NCI-H2081 treated with DMSO at 0.1 percent for 48 hours (cell line): ENCODE measurements at places on chromosomes 7 and 10.
A peak's percentile ranks its signal among the peaks of the same experiment; 100 is the strongest.

DNA sequence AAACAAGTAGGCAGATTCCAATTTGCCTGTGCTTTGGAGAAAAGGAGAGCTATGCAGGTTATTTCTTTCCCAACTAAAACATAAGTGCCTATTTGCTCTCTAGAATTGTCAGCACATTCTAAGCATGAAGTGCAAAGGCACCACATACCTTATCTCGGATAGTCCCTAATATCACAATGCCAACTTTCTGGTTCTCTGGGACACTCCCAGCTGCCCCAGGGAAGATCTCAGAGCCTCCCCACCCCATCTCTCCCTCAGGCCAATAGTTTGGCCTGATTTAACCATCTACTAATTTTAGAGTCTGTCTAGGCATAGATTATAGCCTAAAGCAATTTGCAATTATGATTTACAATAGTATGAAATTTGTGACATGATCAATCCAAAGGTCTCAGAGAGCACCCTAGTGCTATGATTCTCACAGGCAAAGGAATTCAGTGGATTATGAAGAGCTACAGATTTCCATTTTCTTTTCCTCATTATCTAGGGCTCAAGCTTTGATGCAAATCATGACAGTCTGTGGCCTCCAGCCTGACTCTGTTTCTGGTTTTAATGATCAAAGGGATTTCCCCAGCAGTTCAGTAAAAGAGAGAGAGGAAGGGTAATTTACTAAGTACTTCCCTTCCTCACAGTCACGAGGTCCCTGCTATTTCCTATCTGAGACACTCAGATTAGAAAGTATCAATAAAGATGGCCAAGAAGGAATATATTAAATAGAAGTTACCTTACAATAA lies 29.0 kb upstream of the IL6 start:
- DNase-seq, result no peak

DNA sequence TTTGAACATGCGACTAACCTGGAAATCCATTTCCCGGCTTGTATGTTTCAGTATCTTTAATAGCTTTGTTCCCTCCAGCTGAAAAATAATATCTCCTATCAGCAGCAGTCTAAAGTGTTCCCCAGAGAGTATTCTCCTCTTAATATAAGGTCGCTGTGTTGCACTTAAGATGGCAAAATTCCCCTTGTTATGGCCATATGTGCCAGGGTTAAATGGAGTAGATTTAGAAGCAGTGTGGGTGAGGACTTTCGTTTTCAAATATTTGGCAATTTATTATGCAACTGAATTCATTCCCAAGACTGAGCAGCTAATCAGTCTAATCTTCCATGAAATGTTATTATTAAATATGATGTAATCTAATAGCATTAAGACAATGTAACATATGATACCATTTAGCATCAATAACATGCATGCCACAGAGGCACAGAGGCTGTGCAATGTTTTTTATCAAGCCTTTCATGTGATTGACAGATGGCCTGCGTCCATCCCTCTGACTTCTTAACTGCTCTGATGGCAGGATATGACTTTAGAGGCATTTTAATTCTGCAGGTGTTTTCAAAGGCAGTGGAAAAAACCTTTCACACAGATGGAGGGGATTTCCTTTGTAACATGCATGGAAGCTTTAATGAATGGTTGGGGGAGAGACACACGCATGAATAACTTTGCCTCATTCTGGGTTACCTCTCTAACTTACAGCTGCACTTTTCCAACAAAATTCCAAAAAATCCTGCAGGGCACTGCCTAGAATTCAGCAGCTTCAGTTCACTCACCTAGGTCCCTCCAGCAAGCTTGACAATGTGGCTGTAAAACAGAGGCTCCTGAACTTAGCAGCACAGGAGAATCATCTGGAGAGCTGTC lies 55.1 kb upstream of the ZPBP start:
- DNase-seq, result no peak

GRCh38 chr7:65968256-65969185 lies 13.5 kb downstream of the GUSB start:
- DNase-seq, result no peak

DNA sequence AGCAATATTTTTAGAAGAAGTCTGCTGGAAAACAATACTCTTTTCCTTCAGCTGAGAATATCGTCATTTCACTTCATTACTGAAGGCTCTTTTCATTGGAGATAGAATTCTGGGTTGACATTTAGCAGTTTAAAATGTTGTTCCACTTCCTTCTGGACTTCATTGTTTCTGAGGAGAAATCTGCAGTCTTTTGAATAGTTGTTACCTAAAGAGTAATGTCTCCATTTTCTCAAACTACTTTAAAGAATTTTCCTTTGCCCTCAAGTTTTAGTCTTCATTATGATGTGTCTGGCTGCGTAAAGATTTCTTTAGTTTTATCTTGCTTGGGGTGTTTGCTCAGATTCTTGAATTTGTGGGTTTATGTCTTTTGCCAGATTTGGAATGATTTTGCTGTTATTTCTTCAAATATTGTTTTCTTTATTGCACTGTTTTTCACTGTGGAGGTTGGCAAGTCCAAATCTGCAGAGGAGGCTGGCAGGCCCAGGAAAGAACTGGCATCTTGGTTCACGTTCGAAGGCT lies 136.3 kb downstream of the DNAJB6 start:
- no peak for DNase-seq

- DNase-seq, result no peak
Observed at GRCh38 chr7:50397971-50398324, 52.2 kb downstream of the FIGNL1 start.

DNA sequence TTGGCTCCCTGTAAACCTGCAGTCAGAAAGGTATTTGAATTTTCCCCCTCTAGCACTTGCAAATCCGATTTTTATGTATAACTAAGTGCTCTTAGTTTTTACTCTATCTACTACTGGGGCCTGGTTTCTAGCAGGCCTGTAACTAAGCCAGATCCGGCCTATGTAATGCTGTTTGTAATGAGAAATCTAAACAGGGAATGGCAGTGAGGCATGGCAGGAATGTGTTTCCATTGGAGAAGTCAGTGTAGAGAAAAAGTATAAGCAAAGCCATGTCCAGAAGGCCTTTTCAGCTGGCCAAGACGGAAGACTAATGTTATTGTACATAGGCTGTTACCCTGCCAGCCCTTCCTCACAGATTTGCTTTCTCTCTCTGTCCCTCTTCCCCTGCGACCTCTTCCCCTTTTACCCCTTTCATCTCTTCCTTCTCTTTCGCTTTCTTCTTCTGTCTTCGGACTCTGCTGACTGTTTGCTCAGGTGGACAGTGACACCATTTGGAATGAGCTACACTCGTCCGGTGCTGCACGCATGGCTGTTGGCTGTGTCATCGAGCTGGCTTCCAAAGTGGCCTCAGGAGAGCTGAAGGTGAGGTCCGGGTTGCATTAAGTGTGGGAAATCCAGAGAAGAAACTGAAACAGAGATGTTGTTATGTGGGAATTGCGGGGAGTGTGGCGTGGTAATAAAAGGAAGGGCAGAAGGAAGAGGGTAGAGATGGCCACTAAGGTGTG lies 297.5 kb downstream of the HDAC9 start:
- DNase-seq, result no peak

DNA sequence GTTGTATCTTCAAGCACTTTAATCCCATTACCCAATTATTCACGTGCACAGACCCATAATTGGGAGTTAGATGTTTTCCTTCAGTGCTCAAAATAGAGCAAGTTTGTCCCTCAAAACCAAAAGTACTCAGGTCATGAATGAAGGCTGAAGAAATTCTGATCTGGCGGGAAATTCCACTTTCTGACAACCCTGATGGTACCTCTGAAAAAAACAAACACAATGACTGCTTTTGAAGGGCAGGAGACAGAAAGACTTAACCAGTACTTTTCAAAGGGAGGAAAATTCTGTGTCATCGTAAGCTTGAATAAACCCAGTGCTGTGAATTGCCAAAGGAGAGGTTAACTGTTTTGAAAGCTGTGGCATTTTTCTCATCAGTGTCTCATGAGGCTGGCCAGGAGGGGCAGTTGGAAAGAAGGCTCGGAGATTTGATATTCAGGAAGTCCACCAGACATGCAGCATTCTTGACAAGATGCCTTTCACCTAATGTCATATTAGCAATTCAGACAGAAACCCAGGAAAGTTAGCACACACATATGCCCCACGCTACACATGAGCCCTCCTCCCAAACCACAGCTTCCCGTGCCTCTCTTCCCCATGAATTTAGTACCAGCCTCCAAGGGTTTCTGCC lies 347.0 kb downstream of the KCNMA1 start:
- DNase-seq, result no peak

- DNase-seq, result no peak
Observed at GRCh38 chr7:134069187-134069586, 58.0 kb upstream of the LRGUK start.

- peak; percentile 58 for DNase-seq
Observed at GRCh38 chr7:122886357-122887081, at the start of gene CADPS2. Gene CADPS2 (minus strand): TSS chr7:122886460. CDS start chr7:122886337, 123 bp downstream.

DNA sequence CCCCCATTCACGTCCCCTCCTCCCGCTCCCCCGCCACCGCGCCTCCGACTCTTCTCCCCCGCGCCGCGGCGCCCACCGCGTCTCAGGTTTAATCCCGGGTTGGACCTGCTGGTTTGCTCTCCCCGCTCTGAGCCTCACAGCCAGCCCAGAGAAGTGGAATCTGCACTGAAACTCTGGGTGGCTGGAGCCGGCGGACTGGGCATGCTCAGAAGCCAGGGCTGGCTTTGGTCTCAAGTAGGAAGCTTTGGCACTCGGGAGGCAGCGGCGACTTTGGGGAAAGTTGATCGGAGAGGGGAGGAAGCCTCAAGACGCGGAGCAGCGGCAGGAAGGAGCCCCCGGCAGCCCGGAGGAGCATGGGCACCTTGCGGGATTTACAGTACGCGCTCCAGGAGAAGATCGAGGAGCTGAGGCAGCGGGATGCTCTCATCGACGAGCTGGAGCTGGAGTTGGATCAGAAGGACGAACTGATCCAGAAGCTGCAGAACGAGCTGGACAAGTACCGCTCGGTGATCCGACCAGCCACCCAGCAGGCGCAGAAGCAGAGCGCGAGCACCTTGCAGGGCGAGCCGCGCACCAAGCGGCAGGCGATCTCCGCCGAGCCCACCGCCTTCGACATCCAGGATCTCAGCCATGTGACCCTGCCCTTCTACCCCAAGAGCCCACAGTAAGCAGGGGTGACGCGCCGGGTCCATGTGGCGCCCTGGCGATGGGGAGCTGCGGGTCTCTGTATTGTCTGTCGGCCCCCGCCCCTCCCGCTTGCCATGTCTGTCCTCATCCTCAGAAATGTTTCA lies at the start of gene PRKG1:
Gene PRKG1 (plus strand): TSS at position 250 of the 791 bp plus-strand sequence.
- no peak for DNase-seq

GRCh38 chr10:14146501-14146900 lies 184.2 kb downstream of the FRMD4A start:
- no peak for DNase-seq

DNA sequence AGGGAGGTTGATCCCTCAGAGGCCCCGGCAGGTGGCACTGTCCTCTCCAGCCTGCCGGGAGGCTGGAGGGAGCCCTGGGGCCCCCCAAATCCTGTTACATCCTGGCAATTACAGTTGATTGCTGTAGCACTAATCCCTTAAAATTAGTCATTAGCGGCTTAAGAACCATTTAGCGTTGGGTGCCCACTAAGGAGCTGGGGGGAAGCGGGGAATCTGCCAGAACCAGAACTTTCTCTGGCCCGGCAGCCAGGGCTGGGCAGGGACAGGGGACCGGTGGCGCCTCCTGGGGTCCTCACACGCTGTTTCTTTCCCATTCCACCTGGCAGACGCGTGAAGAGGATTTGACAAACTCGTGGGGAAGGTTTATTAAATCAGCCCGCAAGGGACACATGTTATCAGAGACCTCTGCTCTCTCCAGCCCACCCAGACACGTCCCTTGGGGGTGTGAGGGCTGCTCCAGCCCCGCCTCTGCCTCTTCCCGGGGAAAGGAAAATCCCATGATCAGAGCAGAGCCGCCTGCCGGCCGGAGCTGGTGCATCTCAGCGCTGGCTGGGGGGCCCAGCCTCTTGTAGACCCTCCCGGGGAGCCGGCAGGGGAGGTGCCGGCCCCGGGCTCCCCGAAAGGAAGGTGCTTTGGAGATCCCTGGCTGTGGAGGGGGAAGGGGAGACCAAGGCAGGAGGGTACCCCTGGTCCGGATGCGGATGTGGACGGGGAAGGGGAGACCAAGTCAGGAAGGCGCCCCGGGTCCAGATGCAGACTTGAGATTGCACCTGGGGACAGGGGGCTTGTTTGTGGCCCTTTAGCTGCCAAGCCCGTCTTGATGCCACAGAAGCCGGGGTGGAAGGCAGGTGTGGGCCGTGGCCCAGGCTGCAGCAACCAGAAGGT lies 142.7 kb downstream of the ELFN1 start:
- no peak for DNase-seq

DNA sequence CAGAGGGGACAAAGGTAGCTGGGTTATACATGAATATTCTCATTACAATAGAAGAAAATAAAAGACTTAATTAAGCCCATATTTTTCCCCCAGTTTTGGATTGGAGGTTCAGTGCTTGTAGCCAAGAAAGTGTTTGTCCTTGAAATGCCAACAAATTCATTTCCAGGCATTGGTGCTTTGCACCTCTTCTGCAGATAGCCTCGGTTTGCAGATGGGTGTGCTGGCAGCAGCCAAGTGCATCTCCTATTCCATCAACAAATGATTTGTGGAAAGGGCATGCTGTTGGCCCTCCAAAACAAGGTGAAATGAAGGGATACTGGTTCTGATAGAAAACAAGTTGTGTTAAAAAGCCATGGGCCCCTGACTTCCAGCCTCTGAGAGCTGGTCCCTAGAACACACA lies 187.3 kb downstream of the DPY19L1 start:
- DNase-seq, result no peak

DNA sequence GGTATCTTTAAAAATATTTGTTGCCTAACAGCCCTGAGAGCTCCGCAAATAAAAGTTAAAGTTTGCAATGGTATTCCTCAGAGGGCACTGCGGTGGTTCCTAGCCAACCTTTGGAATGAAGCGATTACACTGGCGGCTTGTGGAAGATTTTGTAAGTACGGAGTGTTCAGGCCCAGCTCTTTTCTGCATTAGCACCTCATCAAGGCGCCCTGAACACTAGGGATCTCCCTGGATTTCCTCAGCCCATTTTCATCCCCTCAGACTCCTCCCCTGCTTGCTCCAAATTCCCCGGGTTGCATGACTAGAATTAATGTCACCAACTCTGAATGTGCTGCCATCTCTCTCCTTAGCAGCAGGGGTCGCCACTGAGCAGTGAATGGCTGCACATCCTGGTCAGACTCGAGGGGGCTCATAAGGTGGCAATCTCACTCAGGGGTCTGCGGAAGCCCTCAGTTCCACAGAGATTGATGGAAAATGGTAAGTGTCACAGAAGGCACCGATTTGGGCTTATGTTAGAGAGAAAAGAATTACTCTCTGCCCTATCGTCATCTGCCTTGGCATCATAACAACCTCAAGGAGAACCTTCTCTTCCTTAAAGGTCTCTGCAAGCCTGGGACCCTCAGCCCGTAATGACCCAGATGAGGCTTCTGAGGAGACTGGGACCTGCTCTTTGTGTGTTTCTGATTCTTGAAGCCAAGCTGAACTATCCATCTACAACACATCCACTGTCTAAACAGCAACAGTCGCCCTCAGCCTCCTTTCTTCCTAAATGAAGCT lies 262.8 kb upstream of the AOAH start:
- DNase-seq, result no peak

- no peak for DNase-seq
Observed at GRCh38 chr7:128031901-128032604, 816 bp upstream of the LRRC4 start.

DNA sequence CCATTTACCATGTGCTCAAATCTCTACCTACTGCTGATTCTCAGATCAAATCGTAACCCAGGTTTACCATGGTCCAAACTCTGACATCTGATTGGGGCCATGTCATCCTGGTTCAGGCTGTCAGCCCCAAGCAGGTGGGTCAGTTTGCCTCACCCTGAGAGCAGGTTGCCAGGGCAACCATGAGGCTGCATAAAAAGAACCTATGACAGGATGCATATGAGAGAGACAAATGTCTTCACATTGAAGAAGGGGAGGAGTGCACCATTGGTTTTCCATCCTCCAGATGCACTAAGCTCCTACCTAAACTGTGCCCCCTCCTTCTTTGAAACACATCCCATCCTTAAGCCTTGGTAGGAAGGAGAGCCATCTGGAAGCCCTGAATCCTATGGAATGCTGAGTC lies 10.2 kb downstream of the PRSS1 start:
- DNase-seq, result no peak
